ENCODE measurements at places on chromosomes 5 and 9.

- no peak for DNase-seq
Measured at GRCh38 chr5:24110004-24110615, 534.7 kb downstream of the CDH10 start.

DNA sequence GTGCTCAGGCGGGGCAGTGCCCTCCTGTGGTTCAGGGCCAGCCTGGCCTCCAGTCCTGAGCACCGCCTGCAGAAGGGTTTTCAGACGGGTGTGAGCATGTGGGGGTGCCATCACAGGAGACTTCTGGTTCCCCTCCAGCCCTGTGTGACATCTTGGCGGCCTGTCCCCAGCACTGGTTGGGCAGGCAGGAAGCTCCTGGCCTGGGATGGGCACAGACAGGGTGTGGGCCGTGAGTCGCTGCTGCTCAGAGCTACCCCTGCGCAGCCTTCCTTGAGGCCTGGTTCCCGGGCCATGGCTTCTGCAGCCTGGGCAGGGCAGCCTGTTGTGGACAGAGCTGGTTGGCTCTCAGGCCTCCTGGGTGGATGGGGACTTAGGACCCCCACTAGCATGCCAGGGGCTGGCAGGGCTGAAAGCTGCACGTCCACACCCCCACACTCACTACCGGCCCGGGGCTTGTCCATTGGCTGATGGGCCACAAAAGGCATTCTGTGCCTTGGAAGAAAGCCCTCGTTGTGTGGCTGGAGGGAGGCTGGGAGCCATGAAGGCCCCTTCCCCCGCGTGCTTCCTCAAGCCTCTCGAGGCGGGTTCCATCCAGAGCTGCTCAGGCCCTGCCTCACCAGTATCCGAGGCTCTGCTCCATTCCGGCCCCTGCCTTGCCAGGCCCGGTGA is 58.7 kb downstream of the RXRA start:
- DNase-seq = no peak

- DNase-seq = no peak
Measured at GRCh38 chr5:114435885-114436299, 74.0 kb downstream of the KCNN2 start.

DNA sequence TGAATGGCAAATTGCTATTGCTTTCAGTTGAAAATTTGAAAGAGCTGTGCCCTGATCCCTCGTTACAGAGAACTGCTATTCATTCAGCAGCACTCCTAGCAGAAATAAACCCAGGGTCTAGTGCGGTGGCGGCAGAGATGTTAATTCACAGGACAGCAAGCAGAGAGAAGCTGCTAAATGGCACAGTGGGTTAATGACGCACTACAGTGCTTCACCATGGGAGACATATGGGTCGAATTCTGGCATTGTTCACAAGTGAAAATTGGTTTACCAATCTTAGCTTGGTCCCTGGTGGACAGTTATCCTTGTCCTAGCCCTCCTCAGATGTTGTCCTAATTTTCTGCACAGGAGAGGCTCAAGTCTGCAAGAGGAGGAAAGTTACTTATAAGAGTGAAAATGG is 807.4 kb downstream of the TLE1 start:
- DNase-seq = no peak

DNA sequence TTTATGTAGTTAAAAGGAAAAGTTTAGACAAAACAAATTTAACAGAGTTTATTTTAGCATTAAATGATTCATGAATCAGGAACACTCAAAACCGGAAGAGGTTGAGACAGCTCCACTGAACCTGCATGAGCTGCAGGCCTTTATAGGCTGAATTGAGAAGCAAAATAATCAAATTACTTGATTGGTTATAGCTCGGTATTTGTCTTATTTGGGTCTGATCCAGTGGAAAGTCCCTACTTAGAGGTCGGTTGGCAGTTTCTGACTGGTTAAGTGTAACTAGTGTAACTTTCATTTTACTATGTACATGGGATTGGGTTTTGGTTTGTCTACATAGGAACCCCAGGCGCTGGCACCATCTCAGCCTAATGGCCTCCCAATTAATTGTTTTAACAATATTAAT is 74.1 kb upstream of the PIK3R1 start:
- DNase-seq = no peak

DNA sequence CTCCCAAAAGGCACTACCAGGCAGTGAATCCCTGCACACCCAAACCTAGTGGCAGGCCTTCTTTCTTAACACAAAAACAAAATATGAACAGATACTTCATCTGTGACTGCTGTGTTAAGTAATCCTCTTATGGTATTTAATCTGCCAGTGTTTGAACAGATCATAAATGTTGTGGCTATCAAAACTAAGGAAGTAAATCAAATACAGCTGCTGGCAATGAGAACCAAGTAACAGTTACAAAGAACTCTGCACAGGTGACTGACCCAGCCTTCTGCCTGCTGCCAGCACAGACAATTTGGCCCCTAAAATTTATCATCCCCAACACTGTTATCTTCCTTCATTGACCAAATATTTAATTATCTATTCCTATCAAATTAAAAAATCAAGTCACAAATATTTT is 78.0 kb downstream of the GNAQ start:
- DNase-seq = no peak

DNA sequence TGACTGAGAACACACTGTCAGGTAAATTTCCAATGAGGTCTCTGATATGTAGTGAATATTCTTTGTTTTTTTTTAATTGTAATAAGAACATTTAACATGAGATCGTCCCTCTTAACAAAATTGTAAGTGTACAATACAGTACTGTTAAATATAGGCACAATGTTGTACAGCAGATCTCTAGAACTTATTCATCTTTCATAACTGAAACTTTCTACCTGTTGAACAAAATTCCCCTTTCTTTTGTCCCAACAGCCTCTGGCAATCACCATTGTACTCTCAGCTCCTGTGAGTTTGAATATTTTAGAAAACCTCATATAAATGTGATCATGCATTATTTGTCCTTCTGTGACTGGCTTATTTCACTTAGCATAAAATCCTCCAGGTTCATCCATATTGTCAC is 10.6 kb upstream of the PRLR start:
- no peak for DNase-seq

DNA sequence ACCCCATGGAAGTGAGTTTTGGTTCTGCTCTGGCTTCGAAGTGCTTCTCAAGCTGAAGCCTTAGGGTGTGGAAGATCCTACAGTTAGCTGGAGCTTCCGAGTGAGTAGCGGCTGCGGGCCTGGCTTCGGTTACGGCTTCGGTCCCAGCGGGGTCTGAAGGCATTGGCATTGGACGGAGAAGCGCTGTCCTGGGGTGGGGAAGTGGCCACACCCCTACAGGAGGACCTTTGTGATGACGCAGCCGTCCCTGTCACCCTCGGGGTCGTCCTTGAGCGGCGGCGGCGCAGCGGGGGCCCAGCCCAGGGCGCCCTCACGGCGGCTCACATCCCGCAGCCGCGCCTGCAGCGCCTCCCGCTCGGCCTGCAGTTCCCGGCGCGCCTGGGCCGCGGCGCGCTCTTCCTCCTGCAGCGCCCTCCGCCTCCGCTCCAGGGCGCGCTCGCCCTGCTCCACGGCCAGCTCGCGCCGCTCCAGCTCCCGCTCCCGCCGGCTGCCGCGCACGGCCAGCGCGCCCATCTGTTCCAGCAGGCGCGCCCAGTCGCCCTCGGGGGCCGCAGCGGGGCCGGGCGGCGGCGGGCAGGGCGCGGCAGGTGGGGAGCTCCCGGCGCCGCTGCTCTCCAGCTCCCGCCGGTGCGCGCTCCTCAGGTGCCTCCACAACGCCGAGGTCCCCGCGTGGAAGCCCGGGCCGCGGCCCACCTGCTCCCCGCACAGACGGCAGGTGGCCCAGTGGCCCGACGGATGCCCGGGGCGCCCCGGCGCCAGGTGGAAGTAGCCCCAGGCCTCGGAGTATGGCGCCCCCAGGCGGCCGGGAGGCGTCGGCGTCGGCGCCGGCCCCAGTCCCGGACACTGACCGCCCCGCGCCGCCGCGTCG is 9.9 kb downstream of the ZBED3 start:
- peak; percentile 34 for DNase-seq

GRCh38 chr5:122967625-122968024 is 68.9 kb downstream of the PPIC start:
- DNase-seq = no peak

DNA sequence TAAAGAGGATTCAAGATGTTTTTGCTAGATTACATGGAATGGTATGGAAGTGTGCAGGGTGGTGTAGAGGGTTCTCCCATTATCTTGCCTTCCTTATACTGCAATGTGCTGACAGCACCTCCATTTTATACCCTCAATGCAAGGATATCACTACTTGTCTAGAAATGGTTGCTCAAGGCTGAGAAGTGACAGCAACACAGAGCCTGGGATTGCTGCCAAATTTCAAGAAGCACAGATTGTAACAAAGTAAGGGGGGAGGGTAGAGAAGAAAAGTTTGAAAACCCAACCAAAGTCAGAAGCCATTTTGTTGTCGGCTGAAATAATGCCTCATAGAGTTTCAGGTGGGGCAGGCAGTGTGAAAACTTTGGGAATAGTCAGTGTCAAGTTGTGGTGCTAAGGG is 29.8 kb downstream of the PCDHAC2 start:
- DNase-seq = no peak

GRCh38 chr5:132376694-132377641 is 7.5 kb downstream of the SLC22A5 start:
- no peak for DNase-seq

GRCh38 chr9:1050125-1050895 is at the start of gene DMRT2:
Gene DMRT2, plus strand, starts transcription at chr9:1050357. Its CDS starts 1,257 bp downstream, at chr9:1051614.
- DNase-seq = no peak

GRCh38 chr9:112764837-112765236 is 14.3 kb downstream of the SNX30 start:
- no peak for DNase-seq

- DNase-seq = no peak
Measured at GRCh38 chr5:96729156-96729555, 67.0 kb downstream of the CAST start.

- no peak for DNase-seq
Measured at GRCh38 chr9:18596920-18597319, 123.0 kb downstream of the ADAMTSL1 start.

DNA sequence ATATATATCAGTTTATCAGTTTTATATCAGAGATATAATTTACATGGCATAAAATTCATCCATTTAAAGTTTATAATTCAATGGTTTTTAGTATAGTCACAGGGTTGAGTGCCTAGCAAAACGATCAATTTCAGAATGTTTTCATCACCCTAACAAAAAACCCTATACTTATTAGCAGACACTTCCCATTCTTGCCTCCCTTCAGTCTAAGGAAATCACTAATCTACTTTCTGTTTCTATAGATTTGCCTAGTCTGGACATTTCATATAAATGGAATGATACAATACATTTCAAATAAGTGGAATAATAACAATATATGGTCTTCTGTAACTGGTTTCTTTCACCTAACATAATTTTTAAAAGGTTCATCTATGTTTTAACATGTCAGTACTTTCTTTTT is 9.6 kb upstream of the LNPEP start:
- DNase-seq = no peak

GRCh38 chr5:169584998-169585451 is 1.5 kb downstream of the SPDL1 start:
- DNase-seq = no peak

DNA sequence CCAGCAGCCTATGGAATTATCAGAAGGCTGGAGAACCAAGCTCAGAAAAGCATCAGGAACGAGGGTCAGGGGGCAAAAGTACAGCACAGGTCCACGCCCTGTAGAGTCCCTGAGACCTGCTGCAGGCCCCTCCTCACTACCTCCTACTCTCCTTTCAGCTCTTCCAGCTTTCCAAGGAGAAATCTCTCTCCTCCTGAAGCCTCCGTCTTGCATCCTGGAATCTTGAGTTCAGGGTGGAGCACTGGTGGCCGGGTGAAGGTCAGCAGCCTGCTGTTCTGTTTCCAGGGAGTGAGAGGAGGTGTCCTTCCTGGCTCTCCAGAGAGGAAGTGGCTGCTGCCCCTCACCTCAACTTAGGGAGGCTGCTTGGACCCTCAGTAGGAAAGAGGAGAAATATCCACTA is 342.3 kb downstream of the ZSWIM6 start:
- no peak for DNase-seq

- no peak for DNase-seq
Measured at GRCh38 chr9:127229691-127230417, 34.7 kb upstream of the GARNL3 start.

DNA sequence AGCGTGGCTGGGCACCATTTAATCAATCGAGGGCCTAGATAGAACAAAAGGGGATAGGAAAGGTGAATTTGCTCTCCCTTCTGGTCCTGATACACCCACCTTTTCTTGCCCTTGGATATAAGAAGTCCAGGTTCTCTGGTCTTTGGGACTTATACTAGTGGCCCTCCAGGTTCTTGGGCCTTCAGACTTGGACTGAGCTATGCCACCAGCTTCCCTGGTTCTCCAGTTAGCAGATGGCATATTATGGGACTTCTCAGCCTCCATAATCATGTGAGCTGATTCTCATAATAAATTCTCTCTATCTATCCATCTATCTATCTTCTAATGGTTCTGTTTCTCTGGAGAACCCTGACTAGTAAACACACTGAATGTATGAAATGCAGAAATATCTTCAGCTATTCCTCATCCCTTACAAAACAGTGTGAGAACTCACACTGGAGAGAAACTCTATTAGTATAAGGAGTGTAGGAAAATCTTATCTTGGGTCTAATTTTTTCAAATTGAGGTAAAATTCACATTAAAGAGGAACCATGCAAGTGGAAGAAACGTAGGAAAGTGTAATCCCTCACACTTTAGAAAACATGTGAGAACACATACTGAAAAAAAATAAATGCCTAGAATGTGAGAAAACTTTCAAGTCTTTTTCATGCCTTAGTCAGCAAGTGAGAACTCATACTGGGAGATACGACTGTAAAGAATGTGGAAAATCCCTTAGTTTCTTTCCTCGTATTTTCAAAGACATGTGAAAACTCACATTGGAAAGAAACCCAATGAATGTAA is 15.5 kb downstream of the PCDHB15 start:
- no peak for DNase-seq

DNA sequence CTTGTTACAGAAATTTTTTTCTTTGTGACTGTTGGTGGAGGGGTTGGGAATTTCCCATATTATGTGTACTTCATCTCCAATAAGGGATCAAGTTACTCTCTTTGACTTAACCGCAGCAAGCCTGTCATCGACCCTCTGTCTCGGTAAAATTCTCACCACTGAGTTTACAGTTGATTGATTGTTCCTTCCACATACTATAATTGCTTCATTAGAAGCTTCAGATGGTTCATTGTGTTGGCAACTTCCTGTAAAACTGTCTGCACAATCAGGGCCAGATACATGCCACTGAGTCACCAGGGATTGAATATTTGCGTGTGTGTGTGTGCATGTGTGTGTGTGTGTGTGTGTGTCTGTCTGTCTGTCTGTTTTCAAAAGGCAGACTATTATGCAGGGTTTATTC is 176.6 kb downstream of the ZNF462 start:
- no peak for DNase-seq

GRCh38 chr9:128787659-128788058 is 606 bp downstream of the TBC1D13 start:
- no peak for DNase-seq

DNA sequence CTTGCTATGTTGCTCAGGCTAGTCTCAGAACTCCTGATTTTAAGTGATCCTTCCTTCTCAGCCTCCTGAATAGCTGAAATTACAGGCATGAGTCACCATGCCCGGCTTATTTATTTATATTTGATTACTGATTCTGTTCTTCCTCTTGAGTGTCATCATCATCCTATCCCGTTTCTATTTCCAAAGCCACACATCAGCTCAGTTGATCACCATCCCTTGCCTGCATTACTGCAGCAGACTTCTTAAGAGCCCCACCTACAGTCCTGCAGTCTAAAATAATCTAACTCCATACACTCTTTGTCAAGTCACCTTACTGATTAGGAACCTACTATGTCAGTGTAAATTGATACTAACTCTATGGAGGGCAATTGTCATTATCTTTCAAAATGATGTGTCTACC is 138.9 kb upstream of the RAI14 start:
- DNase-seq = no peak

Data from T-helper 9 cell (primary cell).